ENCODE measurements at places on chromosomes 12 and 14. TPM values are rescaled to one million over a fixed set of nuclear protein-coding genes. Genes with fewer than 3 reads are reported as not detected.

KRT80 gene
- 0.11 TPM for total RNA-seq

DNA sequence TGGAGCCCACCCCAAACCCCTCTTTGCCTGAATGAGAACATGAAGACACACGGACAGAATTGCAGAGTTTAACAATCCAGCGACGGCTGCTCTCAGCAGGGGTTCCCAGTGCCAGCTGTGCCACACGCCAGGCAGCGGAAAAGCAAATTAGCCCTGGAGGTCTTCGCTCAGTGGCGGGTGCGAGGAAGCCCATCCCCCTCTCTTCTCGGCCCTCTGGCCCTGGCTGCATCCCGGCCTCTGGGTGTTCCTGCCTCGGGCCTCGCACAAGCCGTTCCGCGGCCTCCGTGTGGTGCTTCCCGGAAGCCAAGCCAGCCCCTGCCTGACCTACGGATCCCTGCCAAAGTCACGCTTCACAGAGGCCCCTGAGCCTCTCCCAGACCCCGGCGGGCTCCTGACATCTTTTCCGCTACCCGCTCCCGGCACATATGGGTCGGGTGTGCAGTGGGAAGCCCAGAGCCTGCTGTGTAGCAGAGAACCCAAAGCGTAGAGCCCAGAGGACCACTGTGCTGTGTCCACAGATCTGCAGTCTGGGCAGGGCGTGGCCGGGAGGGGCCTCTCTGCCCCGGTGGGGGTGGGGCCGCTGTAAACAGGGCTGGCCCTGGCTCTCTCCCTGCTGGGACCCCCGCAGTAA, 70.7 kb upstream of the GALNT9 start:
- H3K27ac ChIP-seq: no peak overlapping the region
- no peaks in the 10 kb centered on the region for H3K36me3 ChIP-seq
- no peak overlapping the region for H3K4me3 ChIP-seq
- DNase-seq: peak; percentile 22
- peaks cover 10% of the 10 kb centered on the region for H3K4me1 ChIP-seq
- peaks cover 50% of the 10 kb centered on the region for H3K27me3 ChIP-seq

GRCh38 chr12:6292606-6293005, 17.9 kb upstream of the PLEKHG6 start:
- H3K4me1 ChIP-seq: peaks cover 19% of the 10 kb centered on the region
- no peak for DNase-seq
- H3K27me3 ChIP-seq: peaks cover 4% of the 10 kb centered on the region
- peaks cover 14% of the 10 kb centered on the region for H3K36me3 ChIP-seq

- peaks cover 19% of the 10 kb centered on the region for H3K4me1 ChIP-seq
- no peak for DNase-seq
- no peak overlapping the region for H3K27ac ChIP-seq
- H3K27me3 ChIP-seq: no peaks in the 10 kb centered on the region
- no peaks in the 10 kb centered on the region for H3K36me3 ChIP-seq
Measured at GRCh38 chr14:61965030-61965745, 203.0 kb downstream of the SNAPC1 start.

DNA sequence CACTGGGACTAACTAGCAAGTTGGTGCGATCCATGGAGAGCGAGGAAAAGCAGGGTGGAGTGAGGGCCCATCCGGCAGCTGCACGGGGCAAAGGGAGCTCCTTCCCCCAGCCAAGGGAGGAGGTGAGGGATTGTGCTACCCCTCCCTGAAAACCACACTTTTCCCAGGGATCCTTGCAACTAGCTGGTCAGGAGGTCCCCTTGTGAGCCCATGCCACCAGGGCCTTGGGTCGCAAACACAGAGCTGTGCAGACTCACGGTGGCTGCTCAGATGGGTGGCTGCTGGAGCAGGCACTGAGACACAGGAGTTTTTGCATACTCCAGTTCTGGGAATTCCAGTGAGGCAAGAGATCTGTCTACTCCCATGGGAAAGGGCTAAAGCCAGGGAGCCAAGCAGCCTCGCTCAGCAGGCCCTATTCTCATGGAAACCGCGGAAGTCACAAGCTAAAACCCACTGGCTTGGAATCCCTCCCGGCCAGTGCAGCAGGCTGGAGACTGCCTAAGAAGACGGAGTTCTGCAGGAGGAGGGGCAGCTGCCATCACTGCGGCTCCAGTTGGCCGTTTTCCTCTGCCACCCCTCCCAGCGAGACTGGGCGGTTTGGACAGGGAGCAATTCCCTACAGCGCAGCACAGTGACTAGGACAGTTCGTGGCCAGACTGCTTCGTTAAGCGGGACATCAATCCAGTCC, 10.9 kb upstream of the ZNF705A start:
- peaks cover 18% of the 10 kb centered on the region for H3K36me3 ChIP-seq
- no peak overlapping the region for H3K4me3 ChIP-seq
- peak; percentile 67 for DNase-seq
- H3K27me3 ChIP-seq: peaks cover 6% of the 10 kb centered on the region
- H3K4me1 ChIP-seq: peaks cover 19% of the 10 kb centered on the region

- H3K27ac ChIP-seq: no peak overlapping the region
- peaks cover 5% of the 10 kb centered on the region for H3K4me1 ChIP-seq
- H3K4me3 ChIP-seq: no peak overlapping the region
- H3K27me3 ChIP-seq: no peaks in the 10 kb centered on the region
- no peaks in the 10 kb centered on the region for H3K36me3 ChIP-seq
Measured at GRCh38 chr12:5705791-5706190, 239.3 kb downstream of the ANO2 start.
